ENCODE measurements at places on chromosomes 2 and 18.

DNA sequence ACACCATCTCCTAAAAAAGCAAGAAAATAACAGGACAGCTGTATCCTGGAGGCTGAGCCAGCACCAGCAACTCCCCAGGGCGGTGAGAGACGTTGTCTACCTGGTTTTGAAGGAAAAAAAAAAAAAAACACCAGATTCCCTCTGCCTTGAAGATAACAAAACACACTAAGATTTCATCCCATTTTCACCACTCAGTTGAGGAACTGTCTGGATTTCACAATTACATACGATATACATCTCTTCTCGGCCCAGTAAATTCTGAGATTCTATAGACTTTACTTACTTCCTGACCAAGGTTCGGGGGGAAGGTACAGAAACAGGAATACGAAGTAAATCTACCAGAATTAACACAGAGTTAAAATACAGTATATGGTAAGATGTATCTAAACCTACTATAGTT lies 8.5 kb downstream of the ZNF516 start:
- DNase-seq, result no peak

DNA sequence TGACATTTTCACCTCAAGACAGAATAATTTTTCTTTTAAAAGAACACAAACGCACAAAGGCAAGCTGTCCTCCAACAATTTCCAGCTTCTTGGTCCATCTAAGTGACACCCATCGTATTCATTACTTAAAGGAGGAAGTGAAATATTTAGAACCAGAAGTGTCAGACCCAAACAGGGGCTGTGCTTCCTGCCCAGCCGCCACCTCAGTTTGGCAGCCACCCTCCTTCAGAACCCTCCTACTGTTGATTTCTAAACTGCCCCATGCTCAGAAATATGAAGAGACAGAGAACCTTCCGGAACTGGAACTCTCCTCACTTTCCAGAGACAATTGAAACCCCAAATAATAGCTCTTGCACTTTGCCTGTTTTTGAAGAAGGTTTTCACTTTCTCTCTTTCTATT lies 734.8 kb upstream of the SALL3 start:
- DNase-seq, result no peak

DNA sequence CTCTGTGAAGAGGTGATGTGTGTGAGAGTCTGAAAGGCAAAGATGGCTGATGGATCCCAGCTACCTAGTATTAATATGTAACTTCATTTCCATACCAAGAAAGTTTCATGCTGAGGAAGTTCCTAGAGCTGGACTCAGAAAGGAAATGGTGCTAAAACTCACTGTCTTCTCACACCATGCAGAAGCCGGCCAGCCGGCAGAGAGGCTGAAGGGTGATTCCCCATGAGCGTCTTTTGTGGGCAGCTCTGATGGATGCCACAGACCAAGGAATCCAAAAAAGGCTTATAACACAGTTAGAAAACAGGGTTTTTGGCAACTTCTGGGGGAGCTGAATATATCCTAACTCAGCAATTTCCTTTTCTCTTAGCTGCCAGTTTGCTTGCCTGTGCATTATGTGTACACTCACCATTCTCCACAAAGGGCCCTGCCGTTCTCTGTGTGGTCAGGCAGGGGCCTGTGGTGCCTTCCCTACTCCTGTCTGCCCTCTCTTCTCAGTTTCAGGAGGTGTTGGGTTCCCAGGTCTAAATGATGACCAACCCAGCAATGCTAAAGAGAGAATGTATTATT lies 289.4 kb downstream of the MTX2 start:
- DNase-seq, result no peak

GRCh38 chr2:233979748-233980147 lies 62.6 kb downstream of the TRPM8 start:
- DNase-seq, result no peak

- no peak for DNase-seq
Observed at GRCh38 chr2:111155610-111156009, 34.9 kb downstream of the BCL2L11 start.

- DNase-seq, result no peak
Observed at GRCh38 chr2:12110074-12110473, 363.6 kb downstream of the LPIN1 start.

GRCh38 chr2:22035361-22035830 lies 911.6 kb downstream of the TDRD15 start:
- no peak for DNase-seq

GRCh38 chr18:70442933-70443332 lies 154.1 kb downstream of the SOCS6 start:
- DNase-seq, result no peak

DNA sequence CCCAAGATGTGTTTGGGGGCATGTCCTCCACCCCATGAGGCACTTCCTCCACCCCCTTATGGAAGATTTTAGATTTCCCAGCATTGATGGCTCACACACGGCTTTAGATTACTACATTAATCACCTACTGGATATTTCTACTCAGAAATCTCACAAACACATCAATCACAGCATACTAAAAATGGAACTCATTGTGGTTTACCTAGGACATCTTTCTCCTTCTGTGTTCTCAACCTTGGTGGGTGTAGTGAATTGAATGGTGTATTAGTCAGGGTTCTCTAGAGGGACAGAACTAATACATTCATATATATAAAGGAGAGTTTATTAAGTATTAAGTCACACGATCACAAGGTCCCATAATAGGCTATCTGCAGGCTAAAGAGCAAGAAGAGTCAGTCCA lies 82.1 kb upstream of the CYRIA start:
- DNase-seq, result no peak

DNA sequence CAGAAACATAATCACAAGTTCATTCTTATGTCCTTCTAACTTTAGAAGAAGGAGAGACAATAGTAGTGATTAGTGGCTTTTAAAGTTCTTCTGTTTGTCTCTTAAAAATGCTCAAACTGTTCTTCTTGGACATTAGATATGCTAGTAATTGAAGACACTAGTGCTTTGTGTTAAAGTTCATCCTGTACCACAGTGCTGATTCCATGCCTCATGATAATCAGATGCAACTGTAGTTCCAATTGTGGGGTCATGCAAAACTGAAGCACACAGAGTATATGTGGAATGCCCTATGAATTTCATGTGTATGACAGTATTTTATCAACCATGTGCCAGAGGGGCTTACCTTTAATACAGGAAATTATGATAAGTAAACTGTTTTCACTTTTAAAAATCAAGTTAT lies 11.4 kb upstream of the KCNJ13 start:
- DNase-seq, result no peak

- DNase-seq, result no peak
Observed at GRCh38 chr18:5097116-5097703, 99.8 kb downstream of the AKAIN1 start.

GRCh38 chr18:80065705-80066104 lies 31.5 kb downstream of the RBFA start:
- no peak for DNase-seq

DNA sequence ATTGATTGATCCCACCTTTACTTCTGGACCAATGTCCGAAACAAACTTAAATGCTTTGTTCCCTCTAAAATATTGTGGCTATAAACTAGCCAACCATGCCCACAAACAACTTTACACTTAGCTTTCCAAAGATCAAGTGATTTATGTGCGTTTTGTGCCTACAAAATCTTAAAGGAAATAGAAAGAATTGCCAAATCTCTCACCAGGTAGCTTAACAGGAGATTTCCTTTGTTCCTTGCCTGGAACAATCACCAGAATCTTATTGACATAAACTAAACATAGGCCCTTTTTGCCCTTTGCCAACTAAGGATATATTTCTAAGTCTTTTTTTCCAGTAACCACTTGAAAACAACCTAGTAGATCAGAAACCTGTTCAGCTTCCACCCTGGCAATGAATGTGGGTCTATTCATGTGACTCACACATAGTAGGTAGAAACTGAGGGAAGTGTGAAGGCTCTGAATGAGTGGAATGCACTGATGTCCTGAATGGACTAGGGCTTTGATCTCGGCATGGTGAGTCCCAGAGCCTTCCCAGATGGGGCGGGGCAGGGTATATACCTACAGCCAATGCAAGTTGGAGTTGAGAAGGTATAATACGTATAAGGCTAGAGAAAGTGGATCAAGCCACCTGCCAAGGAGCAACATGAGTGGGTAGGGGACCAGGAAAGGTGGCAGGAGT lies 94.6 kb upstream of the PPP1CB start:
- DNase-seq, result no peak

- DNase-seq, result no peak
Observed at GRCh38 chr2:187297801-187298200, 150.3 kb downstream of the CALCRL start.

DNA sequence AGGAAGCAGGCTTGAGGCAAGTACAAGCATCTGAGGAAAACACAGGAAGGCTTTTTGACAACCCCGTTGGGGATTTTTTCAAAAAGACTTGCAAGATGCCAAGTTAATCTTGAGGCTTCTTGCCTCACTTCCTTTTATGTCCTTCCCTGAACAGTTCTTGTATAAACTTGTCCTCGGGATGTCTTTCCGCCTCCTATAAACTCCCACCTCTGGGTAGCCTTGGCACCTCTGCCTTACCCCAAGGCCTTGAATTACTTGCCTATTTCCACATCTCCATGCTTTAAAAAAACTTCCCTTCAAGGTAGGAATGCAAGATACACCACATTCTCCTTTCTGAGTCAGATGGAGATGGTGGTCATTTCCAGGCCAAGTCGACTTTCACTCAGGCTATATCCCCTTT lies 106.4 kb upstream of the RBBP8 start:
- DNase-seq, result no peak

DNA sequence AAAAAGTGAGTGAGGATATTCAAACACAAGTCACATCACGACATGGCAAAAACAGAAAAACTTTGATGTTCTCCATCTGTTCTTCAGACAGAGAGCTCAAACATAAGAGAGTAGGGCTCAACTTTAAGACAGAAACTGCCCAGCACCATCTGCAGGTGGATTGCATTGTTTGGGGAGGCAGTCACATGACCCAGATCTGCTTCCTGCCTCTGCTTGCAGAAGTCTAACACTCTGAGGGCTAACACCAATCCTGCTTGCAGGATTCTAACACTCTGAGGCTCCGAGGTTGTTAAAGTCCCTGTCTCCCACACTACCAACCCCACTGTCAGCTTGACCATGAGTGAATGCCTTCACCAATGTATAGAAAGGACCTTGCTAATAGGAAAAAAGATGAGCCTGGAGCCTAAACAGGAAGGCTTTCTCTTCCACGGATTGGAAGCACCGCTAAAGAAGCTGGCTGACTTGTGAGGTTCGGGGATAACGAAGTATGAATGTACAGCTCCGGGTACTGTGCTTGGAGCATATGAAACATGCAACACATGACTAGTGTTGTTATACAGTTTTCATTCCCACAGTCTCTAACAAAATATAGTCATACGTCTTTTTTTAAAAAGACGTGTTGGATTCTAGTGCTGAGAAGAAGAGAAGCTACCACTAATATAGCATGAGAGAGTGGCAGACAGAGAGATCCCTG lies 176.6 kb upstream of the CREB1 start:
- DNase-seq, result no peak

GRCh38 chr2:157470321-157470720 lies 26.4 kb upstream of the CYTIP start:
- DNase-seq, result no peak

DNA sequence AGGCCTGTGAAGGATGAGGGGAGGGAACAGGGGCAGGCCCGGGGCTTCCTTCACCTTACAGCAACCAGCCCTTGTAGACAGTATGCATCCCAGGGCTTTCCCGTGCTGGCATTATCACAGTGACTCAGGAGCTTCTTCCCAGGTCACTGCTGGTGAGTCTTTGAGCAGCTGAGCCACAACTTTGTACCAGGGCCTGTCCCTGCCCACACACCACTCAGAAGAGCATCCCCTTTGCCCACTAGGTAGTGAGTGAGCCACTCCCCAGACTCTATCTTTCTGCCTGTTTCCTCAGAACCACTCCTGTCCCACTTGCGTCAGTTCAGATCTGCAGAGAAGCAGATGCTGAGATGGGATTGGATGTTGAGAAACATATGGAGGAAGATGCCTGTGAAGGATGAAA lies 69.6 kb upstream of the ALPP start:
- no peak for DNase-seq

DNA sequence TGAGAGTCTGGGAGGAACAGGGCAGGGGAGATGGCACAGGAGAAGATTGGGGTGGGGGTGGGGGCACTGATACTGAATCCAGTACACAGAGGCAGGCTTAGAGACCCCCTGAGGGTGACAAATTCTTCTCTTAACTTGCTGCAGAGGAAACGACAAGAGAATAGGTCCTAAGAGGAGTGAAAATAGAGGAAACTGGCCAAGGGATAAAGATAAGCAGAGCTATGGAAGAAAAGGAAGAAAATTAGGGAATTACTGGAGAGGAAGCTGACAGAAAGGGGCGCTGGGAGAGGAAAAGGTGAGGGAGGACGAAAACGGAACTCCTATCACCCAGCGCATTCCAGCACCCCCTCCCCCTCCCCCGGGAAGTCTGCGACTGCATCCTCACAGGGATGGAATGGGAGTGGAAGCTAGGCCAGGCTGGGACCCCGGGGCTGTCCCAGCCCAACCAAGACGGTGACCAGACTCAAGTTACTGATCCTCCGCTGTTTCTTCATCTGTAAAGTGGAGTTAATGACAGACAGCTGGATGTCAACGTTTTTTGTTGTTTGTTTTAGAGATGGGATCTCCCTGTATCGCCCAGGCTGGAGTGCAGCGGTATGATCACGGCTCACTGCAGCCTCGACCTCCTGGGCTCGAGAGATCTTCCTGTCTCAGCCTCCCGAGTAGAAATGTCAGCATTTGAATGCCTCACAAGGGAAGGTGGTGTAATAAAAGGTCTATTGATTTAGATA lies 2.6 kb upstream of the EMX1 start:
- DNase-seq, result no peak

DNA sequence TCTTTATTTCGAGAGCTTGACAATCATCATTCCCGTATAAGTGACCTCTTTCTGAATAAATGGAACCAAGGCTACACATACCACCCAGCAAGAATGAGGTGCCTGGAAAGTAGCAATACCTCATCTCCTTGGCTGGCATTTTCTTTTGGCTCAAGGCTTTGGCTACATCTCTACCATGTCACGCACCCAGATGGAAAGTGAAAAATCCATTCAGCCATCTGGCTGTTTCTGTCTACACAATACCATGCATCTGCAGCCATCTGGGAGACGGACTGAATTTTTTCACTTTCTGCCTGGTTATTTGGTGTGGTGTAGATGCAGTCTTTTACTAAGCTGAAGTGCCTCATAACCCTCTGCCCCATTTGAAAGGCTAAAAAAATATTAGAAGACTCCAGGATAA lies 566.9 kb downstream of the BCL11A start:
- DNase-seq, result no peak

DNA sequence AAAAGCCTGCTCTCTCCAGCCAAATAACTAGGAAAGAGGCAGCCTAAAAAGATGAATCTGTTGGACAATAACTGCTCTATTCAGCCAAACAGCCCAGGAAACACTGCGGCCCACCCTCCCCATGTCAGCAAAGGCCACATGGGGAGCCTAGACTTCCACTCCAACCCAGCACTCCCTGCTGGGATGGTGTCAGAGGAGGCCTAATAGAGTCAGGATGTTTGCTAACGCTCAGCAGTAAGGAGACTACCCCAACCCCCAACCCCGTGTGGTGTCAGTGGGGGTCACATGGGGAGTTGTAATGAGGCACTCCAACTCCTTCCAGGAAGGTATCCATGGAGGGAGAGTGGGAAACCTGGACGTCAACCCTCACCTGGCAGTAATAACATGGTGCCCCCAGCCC lies 41.6 kb downstream of the ZBTB7C start:
- peak; percentile 65 for DNase-seq

- DNase-seq, result no peak
Observed at GRCh38 chr2:162385536-162385935, 41.6 kb downstream of the GCA start.

GRCh38 chr2:65130664-65131175 lies 814 bp upstream of the RAB1A start:
- DNase-seq, result no peak

All from vagina (tissue), 2 donors.